ENCODE measurements at places on chromosomes 12 and 14.

DNA sequence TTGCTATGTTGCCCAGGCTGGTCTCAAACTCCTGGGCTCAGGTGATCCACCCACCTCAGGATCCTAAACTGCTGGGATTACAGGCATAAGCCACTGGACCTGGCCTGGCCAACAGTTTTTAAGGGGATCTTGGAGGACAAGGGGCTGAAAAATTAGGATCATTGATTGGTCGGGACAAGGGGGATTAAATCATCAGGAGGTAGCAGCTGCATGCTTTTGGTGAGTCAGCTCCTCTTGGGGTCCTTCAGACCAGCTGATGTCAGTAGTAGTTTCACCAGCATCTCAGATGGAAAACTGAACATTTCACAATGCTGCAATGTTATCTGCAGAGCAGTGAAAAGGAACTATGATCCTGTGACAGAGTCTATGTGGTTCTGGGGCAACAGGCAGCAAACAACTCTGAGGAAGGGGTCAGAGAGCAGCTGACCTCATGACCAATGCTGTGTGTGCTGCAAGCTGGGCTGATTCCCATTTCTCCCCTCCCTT is 6.3 kb downstream of the LRRC74A start:
- DNase-seq = no peak

GRCh38 chr14:96082420-96083300 is 43.5 kb downstream of the C14orf132 start:
- DNase-seq = no peak

DNA sequence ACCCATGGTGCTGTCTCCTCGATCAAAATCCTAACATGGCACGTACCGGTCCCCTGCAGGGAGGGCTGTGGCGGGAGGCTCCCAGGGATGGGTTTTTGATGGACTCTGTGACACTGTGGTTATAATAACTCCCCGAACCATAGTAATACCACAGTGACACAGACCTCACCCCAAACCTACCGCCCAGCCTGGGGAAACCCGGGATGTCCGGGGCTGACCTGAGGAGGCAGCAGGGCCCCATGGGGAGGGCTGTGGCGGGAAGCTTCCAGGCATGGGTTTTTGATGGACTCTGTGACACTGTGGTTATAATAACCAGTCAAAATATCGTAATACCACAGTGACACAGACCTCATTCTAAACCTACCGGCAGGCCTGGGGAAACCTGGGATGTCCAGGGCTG is 378.0 kb downstream of the TMEM121 start:
- no peak for DNase-seq

DNA sequence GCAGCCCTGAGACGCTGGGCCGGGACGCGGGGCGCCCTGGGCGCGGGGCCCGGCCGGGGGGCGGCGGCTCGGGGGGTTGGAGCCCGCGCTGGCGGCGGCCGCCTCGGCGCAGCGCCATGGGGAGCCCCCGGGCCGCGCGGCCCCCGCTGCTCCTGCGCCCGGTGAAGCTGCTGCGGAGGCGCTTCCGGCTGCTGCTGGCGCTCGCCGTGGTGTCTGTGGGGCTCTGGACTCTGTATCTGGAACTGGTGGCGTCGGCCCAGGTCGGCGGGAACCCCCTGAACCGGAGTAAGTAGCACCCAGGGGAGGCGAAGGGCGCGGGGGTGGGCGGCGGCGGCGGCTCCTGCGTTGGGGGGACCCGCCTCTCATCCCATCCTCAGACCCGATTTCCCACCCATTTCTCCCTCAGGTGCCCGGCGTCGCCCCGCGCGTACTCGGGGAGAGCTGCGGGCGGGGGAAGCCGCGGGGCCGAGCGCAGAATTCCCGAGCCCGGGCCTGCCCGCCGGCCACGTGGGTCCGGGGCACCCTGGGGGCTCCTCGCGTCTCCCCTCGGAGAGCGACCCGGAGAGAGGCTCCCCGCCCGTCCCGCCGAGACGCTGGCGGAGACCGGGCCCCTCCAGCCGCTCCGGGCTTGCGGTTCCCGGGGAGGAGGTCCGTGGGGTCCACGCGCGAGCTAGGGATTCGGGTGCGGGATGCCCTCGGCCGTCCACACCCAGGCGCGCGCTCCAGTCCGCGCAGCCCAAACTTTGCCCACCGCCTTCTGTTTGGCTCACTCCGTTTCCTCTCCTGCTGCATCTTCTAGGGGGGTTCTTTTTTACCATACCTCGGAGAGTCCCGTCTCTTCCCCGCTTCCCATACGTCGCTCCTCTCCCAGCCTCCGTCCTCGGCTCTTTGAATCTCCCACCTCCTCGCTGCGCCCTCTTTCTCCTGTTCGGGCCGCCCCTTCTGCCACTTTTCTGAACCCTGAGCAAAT is 807 bp downstream of the B4GALNT3 start:
- DNase-seq = peak; percentile 53

- DNase-seq = no peak
Measured at GRCh38 chr14:20110438-20110837, at the start of gene OR4K17. TSS of gene OR4K17 (plus strand) at chr14:20110739. CDS start at chr14:20117500, 6,761 bp downstream.
